ENCODE measurements at places on chromosomes 3 and 15.

GRCh38 chr3:54427941-54428871, 305.9 kb downstream of the CACNA2D3 start:
- DNase-seq: no peak

DNA sequence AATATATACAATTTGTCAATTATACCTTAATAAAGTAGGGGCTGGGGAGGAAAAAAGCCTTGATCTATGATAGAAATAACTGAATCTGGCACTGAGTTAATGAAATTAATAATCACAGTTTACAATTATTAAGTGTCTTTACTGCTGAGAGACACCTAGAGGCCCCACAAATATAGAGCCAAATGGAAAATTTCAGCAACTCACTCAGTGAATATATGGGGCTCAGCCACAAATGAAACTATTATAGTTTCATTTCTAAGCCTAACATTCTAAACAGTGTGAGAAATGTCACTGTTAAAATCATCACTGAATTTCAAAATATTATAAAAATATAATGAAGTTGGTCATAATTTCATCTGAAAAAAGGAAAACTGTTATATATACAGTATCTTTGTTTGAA, 40.3 kb downstream of the GNB4 start:
- DNase-seq: no peak

DNA sequence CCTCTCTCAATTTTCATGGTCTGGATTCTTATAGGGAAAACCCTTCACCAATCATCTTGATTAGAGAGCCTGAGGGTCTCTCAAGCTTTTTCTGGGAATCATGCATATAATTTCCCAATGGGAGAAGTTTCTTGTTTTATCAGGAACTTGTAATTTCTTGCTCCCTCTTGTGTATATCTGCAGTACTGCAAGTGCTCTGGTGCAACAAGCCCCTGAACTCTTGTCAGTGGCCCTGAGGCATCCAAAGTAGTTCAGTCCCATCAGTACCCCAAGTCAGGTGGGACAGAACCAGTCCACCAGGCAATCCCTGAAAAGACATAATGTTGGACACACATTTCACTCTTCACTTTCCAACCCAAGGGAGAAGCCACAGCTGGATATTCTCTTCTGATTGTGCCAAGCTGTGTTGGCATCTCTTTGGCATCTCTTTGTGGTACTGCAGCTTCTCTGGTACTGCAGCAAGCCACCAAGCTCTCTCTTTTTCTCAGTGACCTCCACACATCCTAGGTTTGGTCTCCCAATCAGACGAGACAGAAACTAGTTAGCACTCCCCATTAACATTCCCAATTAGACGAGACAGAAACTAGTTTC, 214.5 kb downstream of the ZIC4 start:
- no peak for DNase-seq

- DNase-seq: no peak
These were observed 1.4 kb downstream of the SETD5 start for GRCh38 chr3:9398700-9399336.

- DNase-seq: no peak
These were observed 17.0 kb upstream of the ITGB5 start for GRCh38 chr3:124903896-124904834.

DNA sequence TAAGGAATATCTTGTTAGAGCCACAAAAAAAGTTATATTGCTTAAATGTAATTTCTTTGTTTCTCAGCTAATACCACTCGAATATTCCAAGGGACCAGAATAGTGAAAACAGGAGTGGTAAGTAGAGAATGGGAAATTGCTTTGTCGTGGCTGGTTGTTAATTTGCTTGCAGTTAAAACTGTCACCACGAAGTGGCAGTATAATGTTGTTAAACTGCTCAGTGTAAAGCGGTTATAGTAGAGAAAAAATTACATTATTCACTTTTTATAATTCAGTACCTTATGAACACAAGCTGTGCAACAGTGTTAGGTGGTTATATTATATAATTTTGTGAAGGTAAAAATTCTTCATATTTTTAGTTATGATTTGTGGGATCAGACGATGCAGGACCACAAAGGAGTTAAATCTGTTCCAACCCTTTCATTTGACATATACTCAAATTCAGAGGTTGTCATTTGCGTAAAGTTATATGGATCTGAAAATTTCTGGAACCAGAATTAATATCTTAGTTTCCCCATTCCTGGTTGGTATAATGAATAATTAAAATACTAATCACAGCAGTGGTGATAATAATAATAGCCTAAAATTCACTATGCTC, 171.8 kb downstream of the FEZF2 start:
- no peak for DNase-seq

DNA sequence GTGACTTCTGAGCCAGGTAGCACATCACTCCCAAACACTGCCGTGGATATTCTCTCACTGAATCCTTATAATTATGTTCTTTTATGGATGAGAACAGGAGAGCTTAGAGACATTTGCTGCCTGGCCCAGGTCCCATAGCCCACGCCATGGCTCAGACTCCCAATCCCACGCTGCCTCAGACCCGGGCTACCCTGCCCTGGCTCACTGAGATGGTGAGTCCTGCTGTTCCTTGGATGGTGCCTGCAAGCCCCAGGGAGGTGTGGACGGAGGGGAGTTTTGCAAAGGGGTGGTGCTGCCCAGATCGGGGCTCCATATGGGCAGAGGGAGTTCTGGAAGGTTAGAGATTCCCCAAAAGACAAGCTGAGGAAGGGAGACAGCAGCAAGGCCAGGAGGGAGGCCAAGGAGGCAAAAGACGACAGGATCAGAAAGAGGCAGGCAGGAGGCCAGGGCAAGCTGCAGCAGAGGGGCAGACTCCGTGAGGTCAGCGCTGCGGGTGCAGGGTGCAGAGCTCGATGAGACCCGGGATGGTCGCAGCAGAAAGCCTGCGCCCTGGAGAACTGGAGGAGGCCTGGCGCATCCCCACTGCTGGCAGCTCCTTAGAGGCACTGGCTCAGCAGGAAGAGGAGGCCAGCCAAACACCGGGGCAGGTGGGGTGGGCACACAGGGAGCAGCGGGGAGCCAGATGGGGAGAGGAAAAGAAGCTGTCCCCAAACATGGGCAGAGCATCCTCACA, 95.7 kb upstream of the ALDH1A3 start:
- no peak for DNase-seq

GRCh38 chr3:47227678-47228077, 54.9 kb downstream of the KIF9 start:
- DNase-seq: no peak

- peak; percentile 41 for DNase-seq
These were observed at the start of gene SQOR for GRCh38 chr15:45634432-45635190. Gene SQOR, plus strand, starts transcription at chr15:45635029. Its CDS starts 23,895 bp downstream, at chr15:45658924.

GRCh38 chr3:60636846-60637245, 614.4 kb downstream of the FHIT start:
- no peak for DNase-seq

- no peak for DNase-seq
These were observed 252.2 kb upstream of the TBL1XR1 start for GRCh38 chr3:177449360-177450006.

DNA sequence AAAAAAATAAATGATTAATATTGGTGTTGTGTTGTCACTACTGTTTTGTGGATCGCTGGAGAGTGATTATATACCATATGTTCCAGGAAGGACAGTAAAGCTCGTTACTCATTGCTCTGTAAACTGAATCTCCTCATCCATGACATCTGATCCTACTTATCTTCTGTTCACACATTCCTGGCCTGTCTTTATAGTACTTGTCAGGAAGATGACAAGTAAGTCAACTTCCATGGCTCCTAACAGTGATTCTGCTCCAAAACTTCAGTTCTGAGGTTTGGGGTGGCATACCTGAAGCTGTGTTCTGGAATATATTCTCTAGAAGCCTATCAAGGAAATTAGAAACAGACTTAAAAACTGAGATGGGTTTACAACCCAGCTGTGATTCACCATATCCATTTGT, 288.9 kb downstream of the ZBBX start:
- DNase-seq: no peak

- no peak for DNase-seq
These were observed 73.3 kb downstream of the NSMCE3 start for GRCh38 chr15:29196290-29196689.

DNA sequence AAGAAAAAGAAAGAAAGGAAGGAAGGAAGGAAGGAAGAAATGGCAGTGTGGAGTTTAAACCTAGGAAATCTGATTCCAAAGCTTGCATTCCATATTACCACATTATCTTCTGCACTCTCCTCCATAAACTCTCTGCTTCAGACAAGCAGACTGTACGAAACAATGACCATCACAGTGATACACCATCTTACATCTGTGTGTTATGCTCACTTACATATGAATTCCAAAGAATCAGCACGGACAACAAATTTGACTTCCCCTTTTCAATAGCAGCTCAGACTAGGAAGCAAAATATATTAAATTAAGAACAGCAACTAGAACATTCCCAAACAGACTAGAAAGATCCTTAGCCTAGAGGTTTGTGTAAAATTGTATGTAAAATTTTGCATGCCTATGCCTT, 18.0 kb upstream of the PPM1L start:
- DNase-seq: no peak

GRCh38 chr15:83066034-83066733, 868 bp downstream of the BTBD1 start:
- DNase-seq: no peak

DNA sequence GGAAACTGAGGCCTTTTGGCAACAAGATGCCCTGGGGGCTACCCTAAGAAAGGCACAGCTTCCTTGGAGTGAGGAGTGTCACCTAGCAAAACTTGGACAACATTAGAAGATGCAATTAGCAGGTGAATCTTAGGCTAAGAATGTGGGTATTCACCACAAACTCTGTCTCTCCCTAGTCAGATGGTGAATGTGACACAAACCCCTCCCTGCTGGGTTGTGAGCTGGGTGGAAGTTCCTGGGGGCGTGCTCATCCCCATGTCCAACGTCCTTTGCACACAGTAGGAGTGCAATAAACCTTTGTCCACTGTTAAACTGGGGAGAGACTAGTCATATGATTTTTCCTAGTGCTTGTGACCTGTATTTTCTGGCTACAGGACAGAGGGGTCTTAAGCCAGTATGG, 67.1 kb upstream of the SH3GL3 start:
- no peak for DNase-seq

GRCh38 chr15:27458345-27459084, 487.5 kb downstream of the GABRG3 start:
- DNase-seq: no peak

DNA sequence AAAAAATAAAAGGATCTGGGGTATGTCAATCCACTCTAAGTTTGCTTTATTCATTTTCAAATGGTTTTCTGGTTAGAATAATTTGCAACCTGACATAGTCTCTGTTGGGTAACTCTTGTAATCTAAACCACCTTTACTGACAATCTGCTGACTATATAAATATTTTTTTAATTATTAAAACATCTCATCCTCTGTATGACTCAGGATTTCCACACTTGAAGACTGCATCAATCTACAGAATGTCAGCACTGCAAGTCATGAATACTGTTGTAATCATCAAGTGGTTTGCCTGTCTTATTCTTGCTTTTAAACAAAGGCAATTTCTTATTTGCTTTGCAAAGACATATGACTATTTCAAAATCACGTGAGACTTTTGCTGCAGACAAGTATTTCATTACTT, 42.1 kb downstream of the VGLL3 start:
- DNase-seq: no peak

DNA sequence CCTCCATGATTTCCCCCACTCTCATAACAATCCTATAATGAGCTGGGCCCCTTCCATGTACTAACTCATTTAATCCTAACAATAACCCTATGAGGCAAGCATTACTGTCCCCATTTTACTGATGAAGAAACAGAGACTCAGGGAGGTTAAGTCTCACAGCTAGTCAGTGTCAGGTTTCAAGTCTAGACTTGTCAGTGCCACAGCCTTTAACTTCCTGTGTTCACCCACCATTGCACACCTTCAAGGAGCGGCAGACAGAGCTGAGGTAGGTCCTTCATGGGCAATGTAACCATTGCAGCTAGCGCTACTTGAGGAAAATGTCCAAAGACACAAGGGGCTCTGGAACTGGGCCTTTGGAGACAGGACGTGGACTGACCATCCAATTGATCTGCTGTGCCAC, 105.8 kb upstream of the CTNNB1 start:
- no peak for DNase-seq

- no peak for DNase-seq
These were observed 25.0 kb upstream of the SEC13 start for GRCh38 chr3:10345911-10346310.

DNA sequence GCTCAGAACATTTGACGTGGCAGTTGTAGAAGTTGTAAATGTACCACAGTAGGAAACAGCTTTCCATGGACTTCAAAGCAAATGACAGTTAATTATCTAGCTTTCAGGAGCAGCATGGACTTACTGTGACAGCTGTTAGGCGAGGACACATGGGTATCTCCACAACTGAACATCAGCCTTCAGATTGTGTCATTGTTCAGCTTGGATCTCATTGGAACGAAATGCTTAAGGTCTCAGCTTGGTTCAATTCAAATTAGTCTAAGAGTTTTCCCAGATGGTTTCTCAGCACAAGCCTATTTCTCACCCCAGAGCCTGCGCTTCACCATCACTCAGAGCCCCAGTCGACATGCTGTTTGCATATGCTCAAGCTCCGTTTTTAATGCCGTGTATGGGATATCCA, 21.1 kb upstream of the GYG1 start:
- DNase-seq: no peak

GRCh38 chr3:129695230-129695629, 88.8 kb upstream of the PLXND1 start:
- DNase-seq: no peak

GRCh38 chr15:77457905-77458265, 37.2 kb downstream of the HMG20A start:
- DNase-seq: no peak

DNA sequence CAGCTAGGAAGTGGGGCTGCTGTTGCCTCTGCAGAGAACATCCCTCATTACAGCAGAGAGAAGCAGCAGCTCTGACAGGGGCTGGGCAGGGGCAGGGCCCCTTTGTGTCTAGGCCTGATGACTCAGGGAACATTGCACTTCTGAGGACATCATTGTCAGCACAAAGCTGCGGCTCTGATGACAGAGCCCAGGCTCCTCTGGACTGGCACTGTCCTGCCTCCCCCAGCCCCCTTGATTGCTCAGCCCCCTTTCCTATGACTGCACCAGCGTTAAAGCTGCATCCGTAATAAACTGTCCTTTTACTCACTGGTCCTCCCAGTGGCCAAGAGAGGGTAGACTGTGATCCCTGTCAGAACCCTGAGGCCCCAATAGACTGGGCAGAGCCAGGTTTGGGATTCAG, 18.3 kb downstream of the TRH start:
- DNase-seq: no peak

DNA sequence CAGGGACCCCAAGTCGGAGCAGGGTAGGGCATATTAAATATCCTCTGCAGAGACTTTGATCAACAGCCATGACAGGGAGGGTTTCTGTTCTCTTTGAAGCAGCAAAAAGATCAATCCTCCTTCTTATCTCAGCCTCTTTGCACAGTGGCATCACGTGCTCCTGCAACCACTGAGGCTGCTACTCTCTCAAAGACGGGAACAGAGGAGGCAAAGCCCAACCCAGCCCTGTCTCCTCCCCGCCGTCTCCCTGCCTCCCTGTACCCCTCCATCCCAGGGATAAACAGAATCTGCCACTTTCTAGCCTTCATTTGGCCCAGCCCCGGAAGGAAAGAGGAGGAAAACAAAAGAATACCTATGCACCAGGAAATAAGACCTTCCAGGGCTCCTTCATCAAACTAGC, 7.5 kb upstream of the TBC1D21 start:
- no peak for DNase-seq

- DNase-seq: no peak
These were observed 1059.2 kb downstream of the OTOL1 start for GRCh38 chr3:162555761-162556160.

- DNase-seq: no peak
These were observed 5.0 kb downstream of the AMOTL2 start for GRCh38 chr3:134369231-134369741.

Measured in activated naive CD4-positive, alpha-beta T cell (primary cell).